Activated T-helper 1 cell treated with Interleukin-2 at 50 U/mL for 16 hours (primary cell): ENCODE measurements at places on chromosomes 3 and 15.

DNA sequence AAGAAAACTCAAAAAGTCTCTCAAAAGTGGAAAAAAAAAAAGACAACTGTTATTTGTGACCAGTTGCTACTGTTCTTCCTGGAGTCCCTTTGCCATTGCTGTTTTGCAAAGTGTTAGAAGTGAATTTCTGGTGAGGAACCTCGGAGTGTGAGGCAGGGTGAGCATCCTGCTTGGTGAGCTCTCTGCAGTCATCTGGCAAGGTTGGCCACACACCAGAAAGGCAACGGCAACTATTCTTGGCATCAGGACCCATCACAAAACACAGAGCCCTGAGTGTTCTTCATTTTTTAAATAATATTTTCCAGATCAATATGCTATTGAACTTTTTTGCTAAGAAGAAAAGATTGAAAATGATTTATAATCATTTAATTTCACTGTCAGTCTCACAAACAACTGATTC, 60.7 kb downstream of the CGNL1 start:
- no peak for DNase-seq

DNA sequence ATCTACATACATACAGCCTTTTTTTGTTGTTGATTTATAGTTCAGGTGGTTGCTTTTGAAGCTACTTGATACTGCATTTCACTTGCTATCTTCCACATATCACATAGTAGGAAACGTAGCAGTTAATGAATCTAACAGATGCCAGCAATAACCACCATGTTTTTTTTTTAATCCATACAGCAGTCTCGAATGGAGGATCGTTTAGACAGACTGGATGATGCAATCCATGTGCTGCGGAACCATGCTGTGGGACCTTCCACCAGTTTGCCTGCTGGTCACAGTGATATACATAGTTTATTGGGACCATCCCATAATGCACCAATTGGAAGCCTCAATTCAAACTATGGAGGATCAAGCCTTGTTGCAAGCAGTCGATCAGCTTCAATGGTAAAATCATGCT, 123.2 kb upstream of the CGNL1 start:
- no peak for DNase-seq

GRCh38 chr3:145313751-145314150, 847.2 kb downstream of the PLOD2 start:
- no peak for DNase-seq

GRCh38 chr3:102980355-102980696, 545.5 kb downstream of the ZPLD1 start:
- DNase-seq: no peak

DNA sequence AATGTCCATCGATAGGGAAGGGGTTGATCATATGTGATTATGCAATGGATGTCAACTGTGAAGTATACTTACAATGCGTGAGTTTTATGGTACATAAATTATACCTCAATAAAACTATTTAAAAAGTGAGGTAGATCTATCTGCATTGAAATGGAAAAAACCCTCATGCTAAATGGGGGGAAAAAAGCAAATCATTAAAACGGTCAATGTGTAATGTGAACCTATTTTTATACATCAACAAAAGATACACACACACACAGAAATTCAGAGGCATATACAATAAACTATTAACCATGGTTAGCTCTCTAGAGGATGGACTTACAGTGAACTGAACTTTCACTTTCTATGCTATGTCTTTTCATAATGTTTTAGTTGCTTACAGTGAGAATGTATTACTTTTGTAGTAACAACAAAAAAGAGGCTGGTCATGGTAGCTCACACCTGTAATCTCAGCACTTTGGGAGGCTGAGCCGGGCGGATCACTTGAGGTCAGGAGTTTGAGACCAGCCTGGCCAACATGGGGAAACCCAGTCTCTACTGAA, 23.1 kb downstream of the STIMATE start:
- DNase-seq: no peak
